T-helper 17 cell (primary cell): ENCODE measurements at places on chromosomes 2 and 18. TPM values are rescaled to one million over a fixed set of nuclear protein-coding genes. Genes with fewer than 3 reads are reported as not detected.

DNA sequence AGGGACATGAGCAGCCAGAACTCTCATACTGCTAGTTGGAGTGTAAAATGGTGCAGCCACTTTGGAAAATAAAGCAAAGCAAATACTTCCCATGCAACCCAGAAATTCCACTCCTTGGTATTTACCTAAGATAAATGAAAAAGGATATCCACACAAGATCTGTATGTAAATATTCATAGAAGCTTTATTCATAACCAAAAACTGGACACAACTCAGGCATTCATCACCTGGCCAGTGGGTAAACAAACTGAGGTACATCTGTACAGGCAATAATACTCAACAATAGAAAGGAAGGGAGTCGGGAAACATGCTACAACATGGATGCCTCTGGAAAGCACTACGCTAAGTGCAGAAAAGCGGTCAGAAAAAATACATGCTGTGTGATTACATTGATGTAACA, 2.5 kb upstream of the LOXHD1 start:
- no peak for DNase-seq

DNA sequence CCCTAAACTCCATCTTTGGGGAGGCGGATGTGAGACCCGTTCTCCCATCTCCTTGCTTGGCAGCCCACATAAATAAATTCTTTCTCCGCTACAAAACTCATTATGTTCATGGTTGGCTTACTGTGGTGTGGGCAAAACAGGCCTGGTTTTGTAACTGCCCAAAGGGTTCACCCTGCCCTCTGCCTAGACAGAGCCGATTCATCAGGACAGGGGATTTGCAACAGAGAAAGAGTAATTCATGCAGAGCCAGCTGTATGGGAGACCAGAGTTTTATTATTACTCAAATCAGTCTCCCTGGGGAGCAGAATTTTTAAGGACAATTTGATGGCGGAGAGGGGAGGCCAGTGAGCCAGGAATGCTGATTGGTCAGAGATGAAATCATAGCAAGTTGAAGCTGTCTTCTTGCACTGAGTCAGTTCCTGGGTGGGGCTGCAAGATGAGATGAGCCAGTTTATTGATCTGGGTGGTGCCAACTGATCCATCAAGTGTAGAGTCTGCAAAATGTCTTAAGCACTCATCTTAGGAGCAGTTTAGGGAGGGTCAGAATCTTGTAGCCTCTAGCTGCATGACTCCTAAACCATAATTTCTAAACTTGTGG, 8.4 kb upstream of the RNF125 start:
- no peak for DNase-seq

GRCh38 chr18:56851774-56852173, 200.6 kb downstream of the WDR7 start:
- DNase-seq, result no peak

GRCh38 chr2:67798541-67799160, 264.2 kb downstream of the C1D start:
- no peak for DNase-seq

DNA sequence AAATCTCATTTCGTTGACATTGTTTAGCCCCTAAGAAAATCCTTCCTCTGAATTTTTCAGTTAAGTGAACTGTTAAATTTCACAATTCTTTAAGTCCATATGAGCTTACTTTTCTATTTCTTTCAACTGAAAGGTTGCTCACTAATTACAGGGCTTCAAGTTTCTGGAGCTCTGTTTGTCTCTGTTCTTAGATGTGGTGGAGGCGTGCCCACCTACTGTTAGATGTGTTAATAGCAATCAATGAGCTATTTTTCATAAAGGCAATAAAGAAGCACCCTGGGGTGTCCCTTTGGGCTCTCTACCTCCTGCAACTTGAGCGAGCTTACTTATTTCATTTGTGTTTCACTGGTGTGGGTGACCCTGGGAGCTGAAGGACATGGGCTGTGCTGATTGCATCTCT, 25.0 kb downstream of the CREG2 start:
- DNase-seq, result no peak

- no peak for DNase-seq
Observed at GRCh38 chr2:191217580-191217979, 27.6 kb upstream of the MYO1B start.

DNA sequence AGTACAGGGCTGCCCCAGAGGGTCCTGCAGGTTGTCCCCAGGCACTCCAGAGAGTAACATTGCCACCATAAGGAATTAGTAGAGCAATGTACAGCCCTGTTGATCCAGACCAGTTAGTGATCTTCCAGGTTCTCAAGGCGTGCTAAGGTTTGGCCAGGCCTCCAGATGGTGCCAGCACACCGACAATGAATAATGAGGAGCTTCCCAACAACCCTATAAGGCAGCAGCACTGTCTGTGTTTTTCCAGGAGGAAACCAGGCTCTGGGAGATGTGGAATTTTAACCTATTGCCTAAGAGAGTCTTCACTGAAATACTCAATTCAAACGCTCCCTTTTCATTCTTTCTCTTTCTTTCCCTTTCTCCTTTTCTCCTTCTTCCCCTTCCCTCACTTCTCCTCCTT, 122.1 kb downstream of the MGAT5 start:
- no peak for DNase-seq

DNA sequence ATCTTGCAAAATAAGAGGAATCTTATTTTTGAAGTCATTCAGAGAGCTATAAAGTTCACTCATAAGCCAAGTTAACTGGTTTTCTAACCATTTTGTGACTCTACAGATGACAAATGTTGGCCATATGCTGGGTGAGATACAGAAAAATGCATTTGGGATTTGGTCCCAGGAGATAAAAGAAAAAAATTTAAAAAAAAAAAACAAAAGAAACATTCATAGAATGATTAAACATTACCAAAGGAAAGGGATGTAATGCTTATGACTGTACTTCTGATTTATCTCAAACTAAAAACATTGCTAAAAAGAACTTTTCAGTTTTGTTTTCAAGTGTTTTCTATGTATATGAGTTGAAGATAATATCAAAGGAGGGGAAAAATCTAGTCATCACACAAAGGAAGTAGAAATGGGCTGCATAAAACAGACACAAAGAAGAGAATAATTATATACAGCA, 43.1 kb downstream of the PELI1 start:
- no peak for DNase-seq

GAREM2 gene
- total RNA-seq, result 6.5 TPM

LOXHD1 gene
- 1.5 TPM for total RNA-seq

ST8SIA5 gene
- total RNA-seq, result 0.34 TPM

DNA sequence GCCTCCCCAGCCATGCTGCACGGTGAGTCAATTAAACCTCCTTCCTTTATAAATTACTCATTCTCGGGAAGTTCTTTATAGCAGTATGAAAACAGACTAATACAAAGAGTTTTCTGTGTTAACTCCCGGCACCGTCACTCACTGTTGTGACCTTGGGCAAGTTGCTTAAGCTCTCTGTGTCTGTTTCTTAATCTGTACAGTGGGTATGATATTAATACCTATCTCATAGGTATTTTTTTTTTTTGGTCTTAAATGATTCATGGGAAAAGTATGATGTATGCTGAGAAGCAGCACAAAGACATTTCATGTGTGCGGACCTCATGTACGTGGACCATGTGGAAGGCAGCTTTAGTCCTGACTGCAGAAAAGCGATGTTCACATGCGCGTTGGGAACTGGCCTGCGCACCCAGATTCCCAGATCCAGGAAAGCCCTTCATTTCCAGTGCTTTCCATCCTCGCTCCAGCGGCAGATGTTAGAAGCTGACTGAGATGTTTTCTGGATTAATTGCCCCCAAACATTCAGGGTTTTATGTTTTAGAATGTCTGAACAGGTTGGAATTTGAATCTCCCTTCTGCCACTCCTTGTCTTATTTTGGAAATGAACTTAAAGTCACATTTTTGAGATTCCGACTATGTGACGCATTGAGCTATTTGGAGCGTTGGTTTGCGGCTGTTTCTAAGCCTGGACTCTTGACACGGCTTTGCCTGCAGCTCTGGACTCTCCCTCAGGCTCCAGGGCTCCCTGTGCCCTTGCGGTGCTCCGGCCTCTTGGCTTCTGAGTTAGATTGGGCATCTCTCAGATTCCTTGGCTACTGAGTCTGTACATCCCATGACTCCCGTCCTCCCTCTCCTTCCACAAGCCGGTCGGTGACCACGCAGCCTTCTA, 61.4 kb downstream of the SLC4A3 start:
- DNase-seq, result no peak

ZNF407 gene
- 27.1 TPM for total RNA-seq

DNA sequence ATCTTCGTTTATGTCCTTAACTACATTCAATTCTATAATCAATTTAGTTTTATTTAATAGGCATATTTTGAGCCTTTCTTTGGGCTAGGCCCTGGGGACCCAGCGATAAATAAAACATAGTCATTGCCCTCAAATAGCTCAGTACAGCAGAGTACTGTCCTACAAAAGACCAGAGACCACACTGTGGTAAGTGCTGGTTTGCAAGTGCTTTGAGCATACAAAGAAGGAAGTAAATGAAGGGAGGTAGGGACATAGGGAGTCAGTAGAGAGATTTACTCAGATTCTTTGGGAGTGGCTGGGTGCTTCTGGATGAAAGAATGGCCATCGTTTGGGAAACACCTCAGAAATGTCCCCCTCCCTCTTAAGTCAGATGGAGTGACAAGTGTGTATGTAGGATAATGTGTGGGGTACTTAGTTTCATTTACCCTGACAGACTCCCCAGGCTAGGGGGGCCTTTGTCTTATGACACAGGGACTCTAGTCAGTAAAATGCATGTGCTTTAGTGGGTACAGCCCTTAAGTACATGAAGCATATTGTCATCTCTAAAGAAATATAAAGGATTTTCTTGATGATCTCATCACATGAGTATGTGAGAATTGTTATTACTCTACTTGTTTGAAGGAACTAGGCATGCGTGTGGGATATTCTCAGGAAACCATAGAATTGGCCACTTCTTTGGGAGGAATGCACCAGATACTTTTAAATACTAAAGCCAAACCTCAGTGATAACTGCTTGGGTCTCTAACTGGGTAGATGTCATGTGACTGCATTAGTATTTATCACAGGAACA, 35.1 kb downstream of the MAPRE2 start:
- DNase-seq, result no peak

DNA sequence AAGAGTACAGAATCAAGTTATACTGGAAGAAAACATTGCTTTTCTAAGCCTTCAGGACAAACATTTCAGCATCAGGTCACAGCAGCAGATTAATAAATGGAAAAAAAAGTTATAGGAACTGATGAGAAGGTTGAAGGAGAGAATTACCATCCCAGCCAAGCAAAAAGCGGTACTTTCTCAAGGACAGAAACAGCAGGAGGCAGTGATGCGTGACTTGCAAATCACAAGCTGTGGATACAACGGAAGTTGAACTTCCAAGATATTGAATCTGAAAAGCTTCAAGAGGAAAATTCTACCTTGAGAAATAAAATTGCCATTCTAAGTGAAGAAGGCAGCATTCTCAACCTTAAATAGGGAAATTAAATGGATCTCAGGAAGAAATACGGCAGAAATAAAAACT, 18.5 kb upstream of the SERPINB12 start:
- no peak for DNase-seq

HOXD12 gene
- not detected for total RNA-seq

GRCh38 chr2:162016080-162016479, 57.9 kb downstream of the DPP4 start:
- DNase-seq, result no peak

DNA sequence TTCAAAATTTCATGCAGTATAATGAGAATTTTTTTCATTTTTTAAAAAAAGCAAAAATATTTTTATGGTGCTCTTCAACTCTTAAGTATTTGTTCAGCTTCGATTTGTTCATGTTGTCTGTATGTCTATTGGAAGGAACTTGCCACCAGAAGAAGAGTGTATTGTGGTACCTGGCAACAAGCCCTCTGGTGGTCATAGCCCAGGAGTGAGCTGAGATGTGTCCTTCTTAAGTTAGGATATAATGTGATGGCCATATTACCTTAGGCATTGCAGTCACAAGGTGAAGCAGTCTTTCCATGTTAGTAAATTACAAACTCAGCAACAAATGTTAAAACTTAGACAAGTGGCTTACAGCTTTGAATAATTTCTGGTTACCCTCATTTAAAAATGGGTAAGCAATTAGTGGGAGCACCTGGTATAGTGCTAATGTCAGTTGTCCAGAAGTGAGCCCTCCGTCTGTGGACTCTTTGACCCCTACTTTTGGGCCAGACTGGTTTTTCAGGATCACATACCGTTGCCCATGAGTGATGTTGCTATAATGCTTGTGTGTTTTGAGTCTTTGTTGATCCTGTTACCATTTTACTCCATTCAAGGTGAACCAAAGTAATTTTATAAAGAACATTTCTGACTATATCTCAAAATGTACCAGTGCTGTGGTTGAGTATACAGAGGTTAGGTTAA, 57.4 kb downstream of the MYO1B start:
- no peak for DNase-seq

GRCh38 chr2:46669996-46670793, 190.8 kb downstream of the TMEM247 start:
- DNase-seq, result no peak

DNA sequence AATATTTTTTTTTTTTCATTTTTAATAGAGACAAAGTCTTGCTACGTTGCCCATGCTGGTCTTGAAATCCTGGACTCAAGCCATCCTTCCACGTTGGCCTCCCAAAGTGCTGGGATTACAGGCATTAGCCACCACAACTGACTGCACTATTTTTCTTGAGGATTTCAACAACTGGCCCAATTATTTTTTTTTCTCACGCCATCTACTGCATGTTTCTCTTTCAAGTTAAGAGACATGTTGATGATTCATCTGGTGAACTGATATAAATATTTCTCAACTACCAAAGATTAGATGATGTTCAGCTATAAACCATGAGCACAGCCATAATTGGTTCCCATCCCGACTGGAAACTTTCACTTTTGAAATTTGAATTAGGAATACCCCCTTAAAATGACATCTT, 688.4 kb upstream of the SYT4 start:
- no peak for DNase-seq

DNA sequence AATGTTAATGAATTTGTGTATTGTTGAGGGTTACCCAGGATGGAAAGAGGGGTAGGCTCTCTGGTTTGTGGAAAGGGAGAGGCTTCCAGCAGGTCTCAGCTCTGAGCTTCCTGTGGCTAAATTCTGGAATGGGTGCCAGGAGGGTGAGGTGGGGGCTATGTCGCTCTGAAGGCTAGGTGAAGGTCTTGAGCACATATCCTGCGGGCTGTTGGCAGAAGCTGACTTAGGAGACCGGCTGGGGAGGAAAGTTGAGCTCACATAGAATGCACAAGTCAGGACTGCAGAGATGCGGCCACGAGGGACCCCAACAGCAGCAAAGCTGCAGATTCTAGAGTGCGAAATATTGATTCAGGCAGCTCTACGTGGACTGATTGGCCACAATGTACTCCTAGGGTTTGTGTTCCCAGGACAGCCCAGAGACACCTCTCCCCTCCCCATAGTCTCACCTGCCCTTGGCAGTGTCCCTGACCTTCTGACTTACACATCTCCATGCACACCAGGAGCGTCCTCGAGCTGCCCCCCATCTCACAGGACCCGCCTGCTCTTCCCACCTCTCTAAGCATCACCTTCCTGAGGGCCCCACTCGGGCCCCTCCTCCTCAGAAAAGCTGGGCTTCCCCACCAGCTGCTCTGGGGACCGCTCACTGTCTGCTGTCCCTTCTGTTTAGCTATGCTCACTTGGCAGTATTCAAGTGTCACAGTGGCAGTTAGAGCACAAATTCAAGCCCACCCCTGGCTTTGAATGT, 72.6 kb downstream of the ALK start:
- no peak for DNase-seq
